Esophagus squamous epithelium (tissue), 5 donors: ENCODE measurements at places on chromosomes 12 and 14.
A peak's percentile ranks its signal among the peaks of the same experiment; 100 is the strongest.

DNA sequence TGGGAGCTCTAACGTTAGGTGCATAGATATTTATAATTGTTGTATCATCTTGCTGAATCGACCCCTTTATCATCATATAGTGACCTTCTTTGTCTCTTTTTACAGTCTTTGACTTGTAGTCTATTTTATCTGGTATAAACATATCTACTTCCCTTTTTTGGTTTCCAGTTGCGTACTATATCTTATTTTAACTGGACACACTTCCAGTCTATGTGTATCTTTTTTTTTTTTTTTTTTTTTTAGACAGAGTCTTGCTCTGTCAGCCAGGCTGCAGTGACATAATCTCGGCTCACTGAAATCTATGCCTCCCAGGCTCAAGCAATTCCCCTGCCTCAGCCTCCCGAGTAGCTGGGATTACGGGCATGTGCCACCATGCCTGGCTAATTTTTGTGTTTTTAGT, 41.9 kb upstream of the ZFP36L1 start:
- DNase-seq = no peak

DNA sequence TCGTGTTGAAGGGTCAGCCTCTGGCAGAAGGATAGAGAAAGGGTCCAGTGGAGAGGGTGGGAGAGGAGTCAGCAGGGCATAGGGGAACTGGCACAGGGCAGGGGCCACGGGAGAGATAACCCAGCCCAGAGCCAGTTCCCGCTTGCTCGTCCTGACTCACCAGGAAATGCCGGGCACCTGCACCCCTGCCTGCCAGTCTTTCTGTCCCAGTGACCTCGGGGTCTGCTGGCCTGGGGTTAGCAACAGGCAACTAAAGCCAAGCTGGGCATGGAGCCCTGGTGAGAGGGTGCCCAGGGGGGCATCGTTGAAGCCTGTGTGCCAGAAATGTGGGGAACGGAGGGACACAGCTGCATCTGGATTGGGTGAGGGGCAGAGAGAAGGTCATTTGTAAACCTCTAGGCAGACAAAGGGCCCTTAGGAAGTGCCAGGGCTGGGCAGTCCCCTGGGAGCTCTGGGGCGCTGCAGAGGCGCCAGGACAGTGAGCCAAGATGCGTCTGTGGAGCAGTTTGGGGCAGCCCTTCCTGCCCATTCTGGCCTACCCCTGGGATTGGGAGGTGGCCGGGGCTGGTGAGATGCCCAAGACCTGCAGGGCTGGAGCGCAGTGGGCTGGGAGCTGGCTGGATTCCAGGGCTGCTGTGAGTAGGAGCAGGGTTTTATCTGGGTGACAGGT, 5.5 kb downstream of the TNFAIP2 start:
- no peak for DNase-seq

- DNase-seq = no peak
Observed at GRCh38 chr12:29551812-29552211, 54.3 kb upstream of the OVCH1 start.

DNA sequence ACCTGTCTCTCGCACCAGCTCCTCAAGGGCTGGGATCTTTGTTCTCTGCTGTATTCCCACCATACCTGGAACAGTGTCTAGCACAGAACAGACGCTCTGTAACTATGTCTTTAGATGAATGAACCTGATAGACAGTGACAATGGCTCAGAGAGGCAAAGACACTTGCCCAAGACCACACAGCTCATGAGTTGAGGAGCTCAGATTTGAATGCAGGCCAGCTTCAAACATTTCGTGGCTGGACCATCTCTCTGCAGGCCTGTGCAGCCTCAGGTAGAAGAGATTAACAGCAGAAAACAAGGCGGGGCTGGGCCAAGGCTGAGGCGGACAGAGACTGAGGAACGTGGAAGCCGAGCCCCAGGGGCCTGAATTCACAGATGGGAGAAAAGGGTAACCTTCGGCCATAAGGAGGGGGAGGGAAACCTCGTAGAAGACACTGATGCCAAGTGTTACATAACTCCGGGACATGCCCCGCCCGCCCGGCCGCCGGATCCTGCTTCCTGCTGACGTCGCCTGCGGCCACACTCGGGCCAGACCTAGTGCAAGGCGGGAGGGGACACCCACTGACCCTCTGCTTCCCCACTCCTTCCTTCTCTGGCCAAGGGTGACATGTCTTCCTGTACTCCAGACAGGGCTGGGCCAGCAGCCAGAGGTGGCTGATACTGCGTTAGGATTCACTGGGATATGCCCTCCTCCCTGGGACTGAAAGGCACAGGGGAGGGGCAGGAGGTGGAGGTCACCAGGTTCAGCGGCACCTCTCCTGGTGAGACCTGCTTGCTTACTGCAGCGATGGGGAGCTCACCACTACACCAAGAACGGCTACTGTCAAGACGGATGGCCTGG, 86.8 kb downstream of the RFLNA start:
- DNase-seq = no peak

GRCh38 chr14:88492272-88493089, 62.3 kb downstream of the PTPN21 start:
- DNase-seq = peak; percentile 3

DNA sequence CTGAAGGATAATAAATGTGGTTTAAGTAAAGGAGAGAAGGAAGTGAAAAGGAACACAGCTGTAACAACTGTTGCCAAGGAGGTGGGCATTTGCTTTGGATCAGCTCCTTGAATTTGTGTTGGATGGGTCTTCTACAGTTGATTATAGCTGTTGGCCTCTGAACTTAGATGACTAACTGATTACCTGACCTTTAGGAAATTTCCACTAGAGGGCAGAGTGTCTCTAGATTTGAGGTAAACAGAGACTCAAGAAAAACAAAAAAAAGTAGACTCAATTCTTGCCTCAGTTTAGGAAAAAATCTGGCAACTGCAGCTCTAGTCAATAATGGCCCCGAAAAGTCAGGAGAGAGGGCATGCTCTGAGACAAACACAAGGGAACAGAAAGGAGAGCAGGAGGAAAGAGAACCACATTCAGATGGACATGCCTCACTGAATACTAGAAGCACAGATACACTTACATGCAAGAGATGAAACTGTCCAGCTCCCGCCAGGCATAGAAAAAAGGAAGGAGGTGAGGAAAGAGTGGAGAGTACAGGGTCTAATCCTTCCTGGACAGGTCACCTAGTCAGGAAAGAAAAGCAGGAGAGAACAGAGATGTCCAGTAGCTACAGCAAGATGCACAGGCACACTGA, 20.6 kb downstream of the COX14 start:
- no peak for DNase-seq

GRCh38 chr12:29616664-29617406, 119.3 kb upstream of the OVCH1 start:
- DNase-seq = no peak

- DNase-seq = no peak
Observed at GRCh38 chr12:107131832-107132616, 38.7 kb upstream of the CRY1 start.

DNA sequence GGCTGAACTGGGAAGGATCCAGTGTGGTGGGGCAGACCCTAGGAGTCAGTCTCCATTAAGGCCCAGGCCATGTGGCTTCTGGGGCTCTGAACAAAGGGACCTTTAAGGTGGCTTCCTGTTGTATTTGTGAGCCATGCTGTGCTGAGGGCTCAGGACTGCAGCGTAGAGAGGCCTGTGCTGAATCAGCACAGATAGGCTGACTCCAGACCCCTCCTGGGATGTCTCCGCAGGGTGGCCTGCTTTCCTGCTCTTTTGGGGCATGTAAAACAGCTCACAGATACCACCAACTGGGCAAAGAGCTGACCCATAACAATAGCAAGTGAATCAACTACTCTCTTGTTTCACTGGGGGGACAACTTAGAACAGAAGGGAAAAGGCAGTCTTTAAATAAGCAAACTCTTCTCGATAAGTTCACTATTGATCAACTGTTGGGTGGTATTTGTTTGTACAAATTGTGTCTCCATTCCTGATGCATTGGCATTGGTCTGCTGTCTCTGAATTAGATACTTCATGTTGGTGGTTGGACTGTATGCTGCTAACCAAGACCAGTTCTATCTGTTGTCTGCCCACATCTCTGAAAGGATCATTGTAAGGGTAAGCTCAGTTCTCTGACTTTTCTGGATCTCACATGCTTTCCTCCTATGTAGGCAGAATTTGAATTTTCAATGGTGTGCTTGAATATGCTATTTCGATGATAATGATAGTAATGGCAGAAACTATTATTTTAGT, 71.8 kb downstream of the MYRFL start:
- no peak for DNase-seq

- no peak for DNase-seq
Observed at GRCh38 chr12:46174919-46175318, 93.9 kb downstream of the SLC38A1 start.

DNA sequence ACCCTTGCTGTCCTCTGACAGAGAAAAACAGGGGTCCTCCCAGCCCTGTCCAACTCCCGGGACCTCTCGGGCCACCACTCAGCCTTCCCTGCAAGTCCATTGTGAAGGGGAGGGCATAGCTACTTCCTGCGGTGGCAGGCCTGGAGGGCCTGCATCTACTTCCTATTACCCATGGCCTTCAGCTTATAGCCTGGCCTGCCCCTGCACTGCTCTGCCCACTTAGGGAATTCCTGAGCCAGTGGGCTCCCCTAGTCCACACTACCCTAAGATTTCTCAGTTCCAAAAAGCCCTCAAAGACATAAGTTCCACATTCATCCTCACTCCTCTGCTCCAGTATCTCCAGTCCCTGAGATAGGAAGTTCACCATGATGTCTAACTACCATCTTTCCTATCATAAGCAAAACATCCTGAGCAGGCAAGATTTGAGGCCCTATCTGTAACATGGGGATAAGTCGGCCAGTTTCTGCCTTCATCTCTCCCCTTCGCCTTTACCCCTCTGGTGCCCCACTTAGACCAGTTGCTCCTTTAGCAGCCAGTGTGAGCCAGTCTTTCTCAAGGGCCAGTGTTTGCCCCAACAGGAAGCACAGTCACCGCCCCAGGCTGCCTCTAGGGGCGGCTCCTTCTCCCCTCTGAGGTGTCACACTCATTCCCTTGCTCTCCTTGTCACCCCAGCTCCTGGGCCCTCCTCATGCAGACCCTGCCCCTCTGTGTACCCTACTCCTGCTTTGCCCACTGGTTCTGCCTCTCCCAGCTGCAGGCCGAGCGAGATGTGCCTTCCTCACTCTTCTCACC, 10.9 kb downstream of the HDAC7 start:
- no peak for DNase-seq

DNA sequence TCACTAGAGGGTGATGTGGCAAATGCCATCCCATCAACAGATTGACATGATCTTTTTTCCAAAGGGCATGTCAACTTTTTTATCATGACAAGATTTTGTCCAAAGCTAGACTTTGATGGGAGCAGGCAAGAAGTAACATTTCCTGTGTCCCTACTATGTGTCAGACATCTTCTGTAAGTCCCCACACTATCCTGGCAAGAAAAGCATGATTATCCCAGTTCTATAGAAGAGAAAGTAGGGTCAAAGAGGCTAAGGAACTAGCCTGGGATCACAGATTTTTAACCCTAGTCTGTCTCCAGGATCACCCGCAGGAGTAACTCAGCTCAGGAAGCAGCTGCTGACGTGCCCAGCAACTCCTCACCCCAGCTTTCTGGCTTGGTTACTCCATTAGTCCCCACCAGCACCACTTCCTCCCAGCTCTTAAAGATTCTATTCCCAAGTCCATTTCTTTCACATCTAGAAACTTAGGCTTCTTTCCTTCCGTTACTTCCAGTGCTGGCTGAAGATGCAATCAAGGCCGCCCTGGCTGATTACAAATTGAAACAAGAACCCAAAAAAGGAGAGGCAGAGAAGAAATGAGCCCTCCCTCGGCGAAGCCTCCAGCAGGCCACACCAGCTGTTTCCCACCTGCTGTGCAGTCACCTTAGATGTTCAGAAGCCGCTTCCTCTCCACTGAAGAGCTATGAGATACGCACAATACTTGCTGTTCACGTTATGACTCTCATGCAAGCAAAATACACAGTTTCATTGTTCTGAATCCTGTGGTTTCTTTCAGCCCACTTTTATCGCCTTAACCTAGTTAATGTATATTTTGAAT, 6.2 kb downstream of the ISCU start:
- no peak for DNase-seq

DNA sequence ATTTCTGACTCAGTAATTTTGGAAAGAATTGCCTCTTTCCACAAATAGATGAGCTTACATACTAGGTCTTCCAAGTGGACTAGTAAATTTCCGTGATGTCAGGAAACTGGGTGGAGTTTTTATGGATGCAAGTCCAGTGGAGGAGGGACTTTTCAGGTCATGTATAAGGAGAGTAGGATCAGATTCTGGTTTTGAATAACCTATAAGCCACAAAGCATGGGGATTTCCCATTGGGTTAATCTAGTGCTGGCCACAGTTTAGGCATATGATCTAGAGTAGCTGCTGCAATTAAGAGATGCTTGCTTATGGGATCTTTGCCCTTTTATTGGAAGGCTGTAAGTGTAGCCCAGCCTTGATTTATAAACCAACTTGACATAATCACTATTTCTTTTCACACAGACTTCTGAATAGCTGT, 33.8 kb downstream of the STK38L start:
- DNase-seq = no peak

- no peak for DNase-seq
Observed at GRCh38 chr12:116876151-116876869, 4.9 kb downstream of the HRK start.

DNA sequence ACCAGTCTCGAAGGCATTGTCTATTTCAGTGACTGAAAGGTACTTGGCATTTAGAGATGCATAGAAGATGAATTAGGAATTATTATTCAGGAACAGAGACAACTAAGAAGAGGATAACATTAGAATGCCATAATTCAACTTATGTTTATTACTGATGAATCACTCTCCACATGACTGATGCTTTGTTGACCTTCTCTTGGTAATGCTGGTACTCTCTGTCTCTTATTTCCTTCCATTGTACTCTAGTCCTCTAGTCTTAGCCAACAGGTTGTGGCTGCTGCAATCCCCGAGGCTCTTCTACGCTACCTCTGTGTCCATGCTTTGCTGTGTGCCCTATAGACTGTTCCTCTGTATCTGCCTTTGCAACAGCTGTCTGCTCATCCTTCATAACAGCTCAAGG, 652.9 kb downstream of the NRXN3 start:
- no peak for DNase-seq
